ENCODE measurements at places on chromosomes 12 and 14. TPM values are rescaled to one million over a fixed set of nuclear protein-coding genes. Genes with fewer than 3 reads are reported as not detected.
A peak's percentile ranks its signal among the peaks of the same experiment; 100 is the strongest.

Gene RHOF
- 14.7 TPM for total RNA-seq

Gene SERPINA1
- total RNA-seq: 0.88 TPM

GRCh38 chr12:45329238-45329637, 113.3 kb downstream of the ANO6 start:
- H3K27ac ChIP-seq: no peak overlapping the region
- DNase-seq: no peak
- H3K4me1 ChIP-seq: no peaks in the 10 kb centered on the region
- H3K4me3 ChIP-seq: no peak overlapping the region

DNA sequence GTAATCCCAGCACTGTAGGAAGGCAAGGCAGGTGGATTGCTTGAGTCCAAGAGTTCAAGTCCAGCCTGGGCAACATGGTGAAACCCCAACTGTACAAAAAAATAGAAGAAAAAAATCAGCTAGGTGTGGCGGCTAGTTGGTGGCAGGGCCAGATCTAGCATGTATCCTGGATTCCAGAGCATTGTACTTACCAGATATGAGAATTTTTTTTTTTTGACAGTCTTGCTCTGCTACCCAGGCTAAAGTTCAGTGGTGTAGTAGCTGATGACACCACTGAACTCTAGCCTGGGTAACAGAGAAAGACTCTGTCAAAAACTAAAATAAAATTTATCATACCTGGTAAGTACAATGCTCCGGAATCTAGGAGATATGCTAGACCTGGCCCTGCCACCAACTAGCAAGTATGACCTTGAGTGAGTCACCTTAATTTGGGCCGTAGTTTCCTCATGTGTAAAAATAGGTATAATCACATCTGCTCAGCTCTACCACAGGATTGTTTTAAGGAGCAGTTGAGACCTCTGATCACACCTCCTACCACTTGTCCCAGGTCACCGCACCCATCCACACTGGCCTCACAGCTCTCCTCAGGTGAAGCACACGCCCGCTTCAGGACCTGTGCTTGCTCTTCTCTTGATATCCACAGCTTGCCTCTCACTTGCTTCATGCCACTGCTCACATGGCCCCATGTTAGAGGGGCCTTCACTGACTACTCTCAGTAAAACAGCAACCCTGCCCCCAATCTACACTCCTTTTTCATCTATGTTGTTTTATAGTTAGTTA, 140.2 kb downstream of the STXBP6 start:
- H3K27me3 ChIP-seq: no peaks in the 10 kb centered on the region
- H3K4me1 ChIP-seq: no peaks in the 10 kb centered on the region
- no peaks in the 10 kb centered on the region for H3K36me3 ChIP-seq
- DNase-seq: no peak
- H3K27ac ChIP-seq: no peak overlapping the region
- no peak overlapping the region for H3K4me3 ChIP-seq

DNA sequence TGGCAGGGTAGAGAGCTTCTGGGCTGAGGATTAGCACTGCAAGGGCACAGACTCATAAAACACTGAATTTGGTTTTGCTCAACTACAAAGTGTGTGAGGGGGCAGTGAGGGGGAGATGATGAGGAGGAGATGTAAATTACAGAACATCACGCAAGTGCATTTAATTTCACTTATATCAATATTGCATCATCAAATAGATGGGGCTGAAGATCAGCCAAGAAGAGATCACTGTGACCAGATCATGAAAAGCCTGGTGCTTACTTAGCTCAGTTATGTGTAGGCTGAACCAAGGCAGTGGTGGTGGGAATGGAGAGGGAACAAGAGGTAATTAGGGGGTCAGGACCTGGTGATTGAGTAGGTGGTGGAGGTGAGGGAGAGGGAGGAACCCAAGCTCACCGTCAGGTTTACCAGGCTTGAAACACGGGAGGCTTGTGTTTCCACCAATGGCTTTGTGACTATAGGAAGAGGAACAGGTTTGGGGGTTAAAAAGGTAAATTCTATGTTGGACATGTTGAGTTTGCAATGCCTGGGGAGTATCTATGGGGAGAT, 11.3 kb downstream of the FOS start:
- DNase-seq: no peak
- no peak overlapping the region for H3K27ac ChIP-seq
- no peaks in the 10 kb centered on the region for H3K27me3 ChIP-seq
- no peak overlapping the region for H3K4me3 ChIP-seq
- no peaks in the 10 kb centered on the region for H3K36me3 ChIP-seq

DNA sequence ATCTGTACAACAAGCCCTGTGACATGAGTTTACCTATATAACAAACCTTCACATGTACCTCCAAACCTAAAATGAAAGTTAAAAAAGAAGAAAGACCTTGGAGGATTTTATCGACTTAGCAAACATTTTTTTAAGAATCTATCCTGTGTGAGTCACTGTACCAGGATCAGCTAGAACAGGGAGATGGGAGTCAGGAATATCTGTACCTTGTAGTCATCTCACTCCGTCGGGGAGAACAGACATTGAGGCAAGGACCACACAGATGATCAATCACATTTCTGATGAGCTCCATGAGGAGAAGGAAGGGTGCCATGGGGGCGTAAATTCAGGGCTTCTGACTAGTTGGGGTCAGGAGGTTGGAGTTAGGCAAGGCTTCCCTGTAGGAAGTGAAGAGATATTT, 310.6 kb downstream of the VRK1 start:
- H3K27me3 ChIP-seq: no peaks in the 10 kb centered on the region
- H3K4me1 ChIP-seq: no peaks in the 10 kb centered on the region
- no peaks in the 10 kb centered on the region for H3K36me3 ChIP-seq
- no peak for DNase-seq

GRCh38 chr12:121095544-121096198, 37.0 kb upstream of the P2RX7 start:
- peak; percentile 53 for DNase-seq
- H3K4me3 ChIP-seq: peak overlapping the region; percentile 18
- H3K27ac ChIP-seq: no peak overlapping the region
- no peaks in the 10 kb centered on the region for H3K36me3 ChIP-seq
- no peaks in the 10 kb centered on the region for H3K4me1 ChIP-seq

- no peaks in the 10 kb centered on the region for H3K4me1 ChIP-seq
- DNase-seq: no peak
- H3K27me3 ChIP-seq: no peaks in the 10 kb centered on the region
- H3K36me3 ChIP-seq: no peaks in the 10 kb centered on the region
Measured at GRCh38 chr14:86462193-86462753, 932.3 kb downstream of the FLRT2 start.

Data from uterus (tissue), 4 donors.